ENCODE measurements at places on chromosomes 11 and 22.

DNA sequence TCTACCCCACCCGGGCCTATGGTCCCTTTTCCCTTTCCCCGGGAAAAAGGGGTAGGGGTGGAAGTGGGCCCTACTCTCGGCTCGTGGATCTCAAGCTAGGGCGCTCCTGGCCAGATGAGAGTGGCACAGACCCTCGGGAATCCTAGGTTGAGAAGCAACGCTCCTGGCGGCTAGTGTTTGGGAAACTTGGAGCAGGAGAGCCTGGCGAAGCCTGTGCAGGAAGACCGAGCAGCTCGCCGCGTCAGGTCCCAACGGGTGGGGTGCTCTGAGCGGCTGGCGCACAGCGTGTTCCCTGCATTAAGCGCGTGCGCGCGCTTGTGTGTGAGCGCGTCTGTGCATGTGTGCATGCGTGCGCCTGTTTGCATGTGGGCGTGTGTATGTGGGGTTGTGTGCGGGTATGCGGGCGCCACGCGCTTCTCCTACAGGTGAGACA lies 7.1 kb upstream of the FLI1 start:
- DNase-seq: no peak

DNA sequence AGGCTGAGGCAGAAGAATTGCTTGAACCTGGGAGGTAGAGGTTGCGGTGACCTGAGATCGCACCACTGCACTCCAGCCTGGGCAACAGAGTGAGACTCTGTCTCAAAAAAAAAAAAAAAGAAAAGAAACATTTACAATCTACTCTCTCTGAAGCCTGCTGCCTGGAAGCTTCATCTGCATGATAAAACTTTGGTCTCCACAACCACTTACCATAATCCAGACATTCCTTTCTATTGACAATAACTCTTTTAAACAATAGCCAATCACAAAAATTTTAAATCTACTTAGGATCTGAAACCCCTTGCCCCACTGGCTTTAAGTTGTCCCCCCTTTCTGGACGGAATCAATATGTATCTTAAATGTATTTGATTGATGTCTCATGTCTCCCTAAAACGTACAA lies 25.0 kb upstream of the HTR3A start:
- DNase-seq: no peak

DNA sequence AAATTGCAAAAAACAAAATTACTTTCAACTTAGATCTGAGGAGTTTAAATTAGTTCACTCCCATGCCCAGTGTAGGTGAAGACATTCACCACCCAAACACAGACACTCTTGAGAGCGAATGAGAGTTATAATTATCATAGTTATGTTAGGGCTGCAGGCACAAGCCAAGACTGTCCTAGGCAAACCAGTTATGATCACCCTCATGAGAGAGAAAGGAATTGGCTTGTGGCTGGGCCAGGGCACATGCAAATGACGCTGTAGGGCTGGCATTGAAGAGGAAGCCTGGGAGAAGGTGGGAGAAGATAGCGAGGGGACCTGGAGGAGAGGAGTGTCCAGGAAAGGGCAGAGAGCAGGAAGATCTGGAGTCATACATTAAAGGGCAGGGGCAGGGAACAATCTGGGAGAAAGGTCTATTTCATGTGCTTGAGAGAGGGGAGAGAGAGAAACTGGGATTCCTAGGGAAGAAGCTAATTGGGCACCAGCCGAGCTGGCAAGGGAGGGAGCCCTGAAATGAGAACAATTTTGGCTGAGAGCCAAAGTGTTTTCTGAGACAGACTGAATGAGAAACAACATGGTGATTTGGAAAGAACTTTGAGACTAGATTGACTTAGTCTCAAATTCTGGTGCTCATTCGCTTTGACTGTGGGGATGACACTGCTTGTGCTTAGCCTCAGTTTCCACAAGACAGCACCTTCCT lies 279.9 kb downstream of the KIRREL3 start:
- peak; percentile 17 for DNase-seq

DNA sequence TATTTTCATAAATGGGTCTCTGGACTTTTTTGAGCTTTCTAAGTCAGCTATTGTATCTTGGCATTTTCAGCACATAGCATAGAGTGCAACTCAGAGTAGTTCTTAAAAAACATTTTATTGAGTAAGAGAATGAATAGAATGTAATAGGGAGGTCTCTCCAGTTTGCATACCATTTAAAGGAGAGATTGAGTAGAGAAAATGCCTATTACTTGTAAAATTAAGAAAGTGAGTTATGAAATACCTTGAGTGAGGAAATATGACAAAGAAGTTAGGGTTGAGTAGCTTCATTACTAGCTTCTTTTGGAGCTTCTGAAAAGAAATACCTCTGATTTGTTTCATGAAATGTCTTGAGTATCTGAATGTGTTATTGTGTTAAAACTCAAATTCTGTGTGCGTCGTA lies 140.0 kb downstream of the AASDHPPT start:
- no peak for DNase-seq

DNA sequence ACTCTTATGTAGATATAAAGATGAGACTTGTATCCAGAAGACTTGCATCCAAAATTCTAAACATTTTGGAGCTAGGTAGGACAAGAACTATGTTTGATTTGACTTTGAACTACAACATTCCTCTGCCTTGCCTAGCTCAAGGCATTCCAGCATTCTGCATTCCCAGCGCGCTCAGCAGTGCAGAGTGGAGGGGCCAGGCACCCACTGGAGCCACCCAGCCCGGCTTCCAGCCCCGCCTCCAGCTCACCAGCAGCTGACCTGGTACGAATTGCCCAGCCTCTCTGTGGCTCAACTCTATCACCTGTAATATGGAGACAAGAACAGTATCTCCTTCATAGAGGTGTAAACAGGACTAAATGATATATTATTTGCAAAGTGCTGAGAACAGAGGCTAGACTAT lies 28.8 kb downstream of the PRDM10 start:
- no peak for DNase-seq

- no peak for DNase-seq
Measured at GRCh38 chr11:84465040-84465439, 1162.1 kb downstream of the DLG2 start.

- DNase-seq: no peak
Measured at GRCh38 chr11:119859684-119860083, 130.7 kb upstream of the NECTIN1 start.

- DNase-seq: no peak
Measured at GRCh38 chr22:17085277-17086181, 729 bp downstream of the IL17RA start.

- DNase-seq: peak; percentile 43
Measured at GRCh38 chr22:22395245-22395644, 113.3 kb downstream of the ZNF280B start.

DNA sequence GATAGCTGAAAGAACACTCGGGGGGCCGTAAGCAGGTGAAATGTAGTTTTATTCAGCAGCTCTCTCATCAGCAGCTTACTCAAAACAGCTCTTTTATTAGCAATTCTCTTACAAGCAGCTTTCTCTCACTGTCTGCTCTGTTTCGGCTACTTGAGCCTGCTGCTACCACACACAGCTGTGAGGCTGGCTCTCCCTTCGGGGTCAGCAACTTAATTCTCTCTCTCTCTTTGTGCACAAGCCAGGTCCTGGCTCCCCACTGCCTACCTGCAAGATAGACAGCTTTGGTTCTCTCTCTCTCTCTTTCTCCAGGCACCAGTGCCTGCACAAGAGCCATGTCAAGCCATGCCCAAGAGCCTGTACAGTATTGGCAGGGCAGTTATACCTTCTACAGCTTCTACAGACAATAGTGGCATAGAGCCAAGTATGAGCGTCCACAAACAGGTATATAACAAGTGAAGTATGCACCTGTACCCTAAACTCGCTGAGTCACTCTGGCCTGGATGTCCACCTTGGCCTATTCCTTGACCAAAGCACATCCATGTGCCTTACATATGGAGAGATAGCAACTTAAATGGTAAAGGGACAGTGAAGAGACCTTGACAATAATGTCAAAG lies 110.8 kb downstream of the MTNR1B start:
- DNase-seq: peak; percentile 4

DNA sequence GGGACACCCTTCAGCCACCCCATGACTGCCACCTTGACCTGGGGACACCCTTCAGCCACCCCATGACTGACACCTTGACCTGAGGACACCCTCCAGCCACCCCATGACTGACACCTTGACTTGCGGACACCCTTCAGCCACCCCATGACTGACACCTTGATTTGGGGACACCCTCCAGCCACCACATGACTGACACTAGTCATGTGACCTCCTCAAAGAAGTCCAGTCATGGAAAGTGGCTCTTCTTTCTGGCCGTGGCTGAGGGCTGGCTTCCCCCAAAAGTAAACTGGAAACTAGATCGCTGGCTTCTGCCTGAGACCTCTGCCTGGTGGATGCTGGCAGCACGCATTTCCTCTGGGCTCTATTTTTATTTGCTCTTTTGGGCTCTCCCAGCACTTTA lies 28.4 kb downstream of the ARFGAP2 start:
- DNase-seq: no peak

DNA sequence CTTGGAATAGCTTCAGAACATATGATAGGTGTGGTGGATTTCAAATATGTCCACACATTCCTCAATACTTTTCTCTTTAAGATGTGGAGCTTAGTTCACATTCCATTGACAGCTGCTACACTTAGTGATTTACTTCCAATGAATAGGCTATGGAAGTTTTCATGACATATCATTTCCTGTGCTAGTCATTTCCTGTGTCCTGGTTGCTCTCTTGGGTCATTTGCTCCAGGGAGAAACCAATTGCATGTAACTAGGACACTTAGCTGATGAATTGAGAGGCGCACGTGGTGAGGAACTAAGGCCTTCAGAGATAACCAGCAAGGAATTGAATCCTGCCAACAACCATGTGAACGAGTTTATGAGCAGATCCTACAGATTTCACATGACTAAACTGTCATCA lies 120.9 kb downstream of the SLC17A6 start:
- DNase-seq: no peak

DNA sequence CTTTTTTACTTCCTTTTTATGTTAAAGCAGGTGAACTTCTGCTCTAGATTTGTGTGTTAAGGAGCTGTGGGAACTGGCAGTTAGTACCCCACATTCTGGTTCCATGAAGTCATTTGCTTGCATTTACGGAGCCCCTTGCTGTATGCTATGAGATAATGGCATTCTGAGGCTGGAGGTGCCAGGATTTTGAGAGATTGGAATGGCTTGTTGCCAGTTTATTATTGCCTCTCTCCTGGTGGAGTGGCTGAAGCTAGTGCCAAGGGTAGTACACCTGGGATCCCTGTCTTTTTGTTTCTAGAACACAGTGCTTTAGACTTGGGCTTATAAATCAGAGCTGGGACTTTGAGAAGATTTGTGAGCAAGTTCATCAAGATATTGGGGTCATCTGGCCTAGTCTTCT lies 73.8 kb downstream of the STIM1 start:
- DNase-seq: no peak

DNA sequence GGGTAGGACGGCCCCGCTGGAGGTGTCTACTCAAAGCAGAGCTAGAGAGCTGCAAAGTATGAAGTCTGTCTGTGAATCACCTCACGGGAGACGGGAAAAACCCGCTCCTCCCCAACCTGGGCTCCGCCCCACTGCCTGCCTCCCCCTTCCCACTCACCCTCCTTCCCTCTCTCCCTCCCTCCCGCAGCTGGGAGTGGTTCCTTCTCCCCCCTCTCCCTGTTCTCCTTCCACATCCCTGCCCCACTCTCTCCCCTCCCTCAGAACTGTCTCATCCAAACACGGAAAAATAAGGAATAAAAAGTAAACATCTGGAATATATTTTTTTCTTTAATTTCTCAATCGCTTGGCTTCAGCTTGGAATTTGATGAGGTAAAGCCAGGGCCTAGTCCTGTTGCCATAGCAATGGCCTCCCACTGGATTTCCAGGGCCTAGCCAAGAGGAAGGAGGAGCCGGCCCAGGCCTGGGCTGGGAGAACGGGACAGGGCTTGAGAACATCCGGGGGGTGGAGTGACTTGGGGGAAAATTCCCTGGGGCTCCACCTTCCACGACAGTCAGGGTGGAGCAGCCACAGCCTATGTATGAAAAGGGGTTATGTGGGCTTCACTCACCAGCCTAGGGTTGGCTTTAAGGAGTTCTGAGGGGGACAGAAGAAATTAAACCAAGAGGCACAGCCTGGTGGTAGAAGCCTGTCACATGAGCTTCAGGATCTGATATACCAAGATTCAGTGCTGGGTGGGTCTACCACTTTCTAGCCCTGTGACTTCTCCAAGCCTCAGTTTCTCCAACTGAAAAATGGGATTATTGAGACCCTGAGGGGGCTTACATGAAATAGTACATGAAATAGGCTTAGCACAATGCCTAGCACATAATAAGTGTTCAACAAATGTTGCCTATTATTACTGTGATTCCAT lies 2.2 kb downstream of the TNKS1BP1 start:
- peak; percentile 70 for DNase-seq

DNA sequence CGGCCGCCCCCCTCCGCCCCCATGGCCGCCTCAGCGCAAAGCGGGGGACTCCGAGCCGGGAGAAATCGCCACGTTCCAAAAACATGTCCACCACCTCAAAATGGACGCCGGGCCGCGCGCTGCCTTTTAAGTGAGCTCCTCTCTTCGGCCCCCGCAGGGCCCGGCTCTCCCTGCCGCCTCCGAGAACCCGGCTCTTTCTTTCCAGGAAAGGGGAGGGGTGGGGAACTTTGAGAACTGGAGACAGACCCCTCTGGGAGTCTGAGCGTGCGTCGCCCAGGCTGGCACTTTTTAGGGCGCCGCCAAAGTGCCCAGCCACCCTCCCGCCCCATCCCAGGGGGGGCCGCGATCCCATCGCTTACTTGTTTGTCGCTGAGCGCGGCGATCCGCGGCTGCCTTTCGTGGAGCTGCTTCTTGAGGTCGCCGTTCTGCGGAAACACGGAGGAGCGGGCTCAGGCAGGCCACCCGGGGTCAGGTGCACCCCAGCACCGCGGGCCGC lies 1.6 kb downstream of the PHF21B start:
- no peak for DNase-seq

- DNase-seq: no peak
Measured at GRCh38 chr11:131533998-131534397, 163.6 kb downstream of the NTM start.

GRCh38 chr11:502288-503178 lies 4.5 kb downstream of the RNH1 start:
- no peak for DNase-seq

GRCh38 chr11:9796266-9796665 lies 132.4 kb downstream of the SWAP70 start:
- DNase-seq: no peak

All from NCI-H2081 (cell line).